ENCODE measurements at places on chromosomes 11 and 22.

DNA sequence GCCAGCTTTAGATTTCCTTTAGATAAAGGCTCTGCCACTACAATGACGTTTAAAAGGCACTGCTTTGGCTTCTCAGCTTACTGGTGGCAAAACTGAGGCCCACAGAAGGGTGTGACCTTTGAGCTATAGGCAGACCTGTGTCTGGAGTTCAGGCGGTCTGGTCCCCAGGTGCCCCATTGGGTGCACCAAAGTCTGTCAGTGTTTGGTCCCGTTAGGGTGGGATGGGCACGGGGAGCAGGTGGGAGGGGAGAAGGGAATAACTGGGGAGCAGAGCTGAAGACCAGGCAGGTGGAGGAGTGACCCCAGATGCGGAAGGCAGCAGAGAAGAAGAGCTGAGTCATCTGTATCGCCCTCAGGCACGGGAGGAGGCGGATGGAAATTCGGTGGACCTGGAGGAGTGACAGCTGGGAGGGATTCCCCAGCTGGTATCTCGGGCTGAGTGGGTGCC, 45.3 kb upstream of the GCAT start:
- no peak for DNase-seq

DNA sequence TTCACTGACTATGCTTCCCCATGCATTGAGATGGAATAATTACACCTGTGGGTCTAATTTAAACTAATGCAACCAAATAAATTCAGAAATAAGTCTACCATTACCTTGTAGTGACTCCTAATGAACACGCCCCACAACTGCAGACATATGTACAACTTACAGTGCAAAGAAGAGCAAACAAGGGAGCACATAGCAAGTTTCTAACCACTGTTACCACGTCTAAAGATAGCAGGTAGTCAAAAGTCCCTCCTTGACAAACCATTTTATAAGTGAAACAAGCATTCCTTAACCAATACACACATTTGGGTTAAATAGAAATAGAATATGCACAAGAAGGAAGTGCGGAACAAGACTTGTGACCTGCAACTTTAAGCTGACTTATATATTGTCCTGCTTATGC, 20.6 kb downstream of the PHF21A start:
- DNase-seq, result no peak

DNA sequence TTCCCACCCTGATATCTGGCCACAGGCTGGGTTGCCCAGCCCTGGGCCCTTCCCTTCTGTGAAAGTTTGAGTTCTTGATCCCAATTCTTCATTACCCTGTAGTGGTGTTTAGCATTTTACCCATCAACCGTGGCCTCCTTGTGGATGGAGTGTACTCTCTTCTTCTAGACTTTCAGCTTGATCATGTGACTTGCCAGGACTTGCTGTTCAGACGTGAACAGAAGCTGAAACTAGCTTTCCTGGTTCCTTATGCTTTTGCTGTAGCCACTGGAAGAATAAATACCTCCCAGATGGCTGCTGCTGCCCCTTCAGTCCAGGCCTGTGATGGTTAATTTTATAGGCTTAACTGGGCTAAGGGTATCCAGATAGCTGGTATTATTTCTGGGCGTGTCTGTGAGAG, 32.7 kb upstream of the DAGLA start:
- no peak for DNase-seq

- DNase-seq, result peak; percentile 39
These were observed 39.1 kb downstream of the SLC35F2 start for GRCh38 chr11:107819361-107820014.

DNA sequence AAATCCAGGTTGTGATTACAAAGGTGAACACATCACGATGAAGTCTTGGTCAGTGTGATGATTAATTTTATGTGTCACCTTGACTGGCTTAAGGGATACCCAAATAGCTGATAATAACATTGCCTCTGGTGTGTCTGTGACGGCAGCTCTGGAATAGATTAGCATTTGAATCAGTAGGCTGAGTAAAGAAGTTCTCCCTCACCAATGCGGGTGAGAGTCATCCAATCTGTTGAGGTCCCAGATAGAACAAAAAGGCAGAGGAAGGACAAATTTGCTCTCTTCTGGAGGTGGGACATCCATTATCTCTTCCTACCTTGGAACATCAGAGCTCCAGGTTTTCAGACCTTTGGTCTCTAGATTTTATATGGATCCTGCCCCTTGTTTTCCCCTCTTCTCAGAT, 856.2 kb upstream of the CCDC90B start:
- DNase-seq, result no peak

DNA sequence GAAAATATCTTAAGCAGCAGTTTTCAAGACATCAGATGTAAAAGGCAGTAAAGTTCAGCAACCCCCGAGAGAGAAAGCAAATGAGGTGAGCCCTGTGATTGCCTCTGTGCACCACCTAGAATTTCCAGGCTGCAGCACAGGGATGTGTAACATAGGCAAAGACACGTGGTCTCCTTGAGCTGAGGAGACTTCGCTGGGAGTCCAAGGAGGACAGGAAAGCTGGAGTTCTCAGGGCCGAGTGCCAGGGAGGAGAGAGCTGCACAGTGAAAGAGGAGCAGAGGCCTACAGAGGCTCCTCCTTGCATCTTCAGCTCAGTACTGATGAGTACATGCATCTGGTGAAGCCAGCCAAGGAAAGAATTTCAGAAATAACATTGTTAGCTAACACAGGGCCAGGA, 17.6 kb upstream of the TOLLIP start:
- DNase-seq, result no peak

DNA sequence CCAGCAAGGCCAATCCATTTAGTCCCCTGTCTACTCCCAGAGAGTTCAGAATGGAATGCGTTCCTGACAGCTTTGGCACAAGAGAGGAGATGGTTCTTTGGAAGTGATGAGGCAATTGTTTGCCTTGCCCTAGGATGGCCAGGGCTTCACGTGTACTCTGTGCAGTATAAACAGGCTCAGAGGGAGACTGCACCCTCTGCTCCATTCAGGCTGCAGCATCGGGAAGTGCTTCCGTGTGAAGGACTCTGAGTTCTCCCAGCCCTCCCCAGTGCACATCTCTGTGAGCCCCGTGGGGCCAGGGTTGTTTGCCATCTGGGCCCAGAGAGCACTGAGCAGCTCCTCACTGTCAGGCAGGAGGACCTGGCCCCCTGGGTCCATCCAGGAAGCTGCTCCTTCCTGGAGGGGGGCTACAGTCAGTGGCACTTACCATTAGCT, 215.3 kb upstream of the TBCEL start:
- DNase-seq, result no peak

DNA sequence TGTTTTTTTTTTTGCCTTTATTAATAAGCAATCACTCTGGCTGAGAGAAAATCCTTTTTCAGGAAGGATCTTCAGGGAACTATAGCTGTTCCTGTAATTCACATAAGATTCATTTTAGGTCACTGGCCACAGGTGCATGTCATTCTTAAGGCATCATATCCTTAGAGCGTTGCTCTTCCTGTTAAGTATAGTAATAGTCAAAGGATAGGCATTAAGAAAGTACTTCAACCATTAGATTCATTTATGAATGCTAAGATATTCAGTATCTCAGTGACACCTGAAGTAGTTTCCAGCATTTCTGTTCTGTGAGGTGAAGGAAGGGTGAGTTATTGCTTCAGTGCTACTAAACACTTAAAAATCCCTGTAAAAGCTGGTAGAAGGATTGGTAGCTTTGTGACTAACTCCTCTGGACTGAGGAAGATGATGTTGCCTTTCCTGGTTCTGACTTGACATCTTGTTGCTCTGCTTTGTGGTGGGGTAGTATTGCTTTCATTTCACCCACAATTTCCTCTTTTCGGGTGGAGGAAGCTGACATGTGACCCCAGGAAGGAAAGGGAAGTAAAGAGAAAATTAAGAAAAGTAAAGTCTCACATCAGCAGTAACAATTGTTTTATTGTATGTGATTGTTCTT, 34.7 kb downstream of the RNF169 start:
- DNase-seq, result peak; percentile 58

DNA sequence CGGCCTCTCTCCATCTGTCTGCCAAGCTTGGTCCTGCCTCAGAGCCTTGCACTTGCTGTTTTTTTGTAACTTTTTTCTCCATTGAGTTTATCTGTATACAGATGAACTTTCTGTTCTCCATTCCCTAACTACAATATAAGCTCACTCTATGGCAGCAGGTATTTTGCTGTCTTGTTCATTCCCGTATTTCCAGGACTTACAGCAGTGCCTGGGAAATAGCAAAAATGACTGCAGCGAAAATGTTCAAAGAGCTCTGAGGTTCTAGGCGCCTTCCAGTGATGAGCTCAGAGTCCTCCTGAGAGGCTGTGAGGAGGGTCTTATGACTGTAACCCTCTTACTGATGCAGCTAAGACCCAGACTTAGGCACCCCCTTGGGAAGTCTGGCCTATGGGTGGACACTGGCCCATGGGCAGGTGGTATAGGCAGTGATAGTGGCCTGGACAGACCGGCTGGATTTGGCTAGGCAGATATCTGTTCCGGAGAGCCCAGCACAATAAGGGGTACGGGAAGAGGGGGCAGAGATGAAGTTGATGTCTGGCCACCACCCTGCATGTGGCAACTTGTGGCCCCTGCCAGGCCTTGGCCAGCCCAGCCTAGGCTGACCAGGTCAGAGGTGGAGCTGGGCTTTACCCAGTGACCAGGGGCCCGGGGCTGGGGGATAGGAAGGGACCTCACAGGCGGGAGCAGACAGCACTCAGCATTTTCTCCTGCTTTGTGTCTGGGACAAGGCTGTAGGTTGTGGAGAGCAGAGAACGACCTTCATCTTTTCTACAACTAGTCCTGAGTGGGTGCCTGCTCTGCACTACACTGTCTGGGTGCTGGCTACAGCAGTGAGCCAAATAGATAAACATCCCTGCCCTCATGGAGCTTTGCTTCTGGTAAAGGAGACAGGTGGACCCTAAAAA, 4.6 kb downstream of the ATF4 start:
- no peak for DNase-seq

DNA sequence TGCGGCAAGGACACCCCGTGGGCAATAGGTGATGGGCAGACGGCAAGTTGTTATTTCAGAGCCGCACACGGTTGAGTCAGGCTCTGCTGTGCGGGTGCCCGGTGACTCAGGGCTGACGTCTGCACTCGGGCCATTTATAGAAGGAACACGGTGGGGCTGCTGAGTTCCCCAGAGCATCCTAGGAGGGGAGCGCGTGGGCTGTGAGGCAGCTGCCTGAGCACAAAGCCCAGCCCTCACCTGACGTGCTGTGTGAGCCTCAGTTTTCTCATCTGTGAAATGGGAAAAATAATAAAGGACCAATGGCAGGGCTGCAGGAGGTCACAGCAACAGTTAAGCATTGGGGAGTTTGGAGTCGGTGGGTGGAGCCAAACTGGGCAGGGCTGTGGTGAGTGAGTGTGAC, 11.3 kb upstream of the RHOD start:
- DNase-seq, result peak; percentile 73

- DNase-seq, result peak; percentile 20
These were observed 46.8 kb downstream of the SLN start for GRCh38 chr11:107665018-107665417.

DNA sequence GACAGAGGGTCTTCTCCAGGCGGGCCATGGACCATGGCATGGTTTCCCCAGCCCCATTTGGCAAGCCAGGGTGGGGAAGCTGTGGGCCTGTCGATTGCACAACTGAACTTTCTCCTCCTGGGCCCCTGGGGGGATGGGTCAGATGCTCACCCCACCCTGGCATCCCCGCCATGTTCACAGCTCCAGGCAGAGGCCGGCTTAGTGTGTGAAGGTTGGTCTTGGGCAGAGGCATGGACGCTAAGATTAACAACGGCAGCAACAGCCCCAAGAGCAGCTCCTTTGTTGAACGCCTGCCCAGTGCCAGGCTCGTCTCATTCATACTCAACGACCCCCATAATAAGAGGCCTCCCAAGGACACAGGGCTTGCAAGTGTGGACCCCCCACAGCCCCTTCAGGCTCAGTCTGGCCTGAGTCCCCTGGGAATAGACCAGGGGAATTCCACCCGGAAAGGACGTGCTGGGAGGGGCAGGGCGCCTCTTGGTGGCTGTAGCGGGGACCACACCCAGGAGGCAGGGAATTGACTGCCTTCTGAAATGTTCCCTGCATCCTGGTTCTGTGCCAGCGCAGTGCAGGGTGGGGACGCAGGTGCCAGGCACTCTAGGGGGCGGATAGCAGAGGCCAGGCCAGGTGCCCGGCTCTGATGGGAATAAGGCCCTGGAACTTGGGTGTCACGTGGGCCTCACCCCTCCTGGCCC, 8.3 kb downstream of the TSPO start:
- peak; percentile 16 for DNase-seq

GRCh38 chr11:70429724-70430521, 31.6 kb downstream of the CTTN start:
- no peak for DNase-seq

- peak; percentile 12 for DNase-seq
These were observed 23.3 kb upstream of the FAR1 start for GRCh38 chr11:13644997-13645687.

DNA sequence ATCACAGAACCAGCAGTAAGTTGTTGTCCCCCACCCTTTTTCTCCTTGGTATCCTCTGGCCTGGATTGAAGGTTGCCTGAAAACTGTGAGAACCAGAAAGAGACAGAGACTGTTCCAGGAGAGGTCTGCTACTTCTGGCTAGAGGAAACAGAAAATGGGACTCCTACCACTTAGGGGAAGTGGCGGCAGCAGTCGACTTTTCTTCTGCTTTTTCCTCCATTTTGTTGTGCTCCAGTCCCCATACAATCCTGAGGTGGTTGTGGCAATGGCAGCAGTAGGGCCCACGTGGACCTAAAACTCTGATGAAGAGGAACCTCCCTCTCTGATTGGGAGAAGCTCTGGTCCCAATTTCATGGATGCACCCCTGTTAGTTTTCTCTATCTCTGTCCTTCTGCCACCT, 76.0 kb upstream of the SORL1 start:
- DNase-seq, result no peak

DNA sequence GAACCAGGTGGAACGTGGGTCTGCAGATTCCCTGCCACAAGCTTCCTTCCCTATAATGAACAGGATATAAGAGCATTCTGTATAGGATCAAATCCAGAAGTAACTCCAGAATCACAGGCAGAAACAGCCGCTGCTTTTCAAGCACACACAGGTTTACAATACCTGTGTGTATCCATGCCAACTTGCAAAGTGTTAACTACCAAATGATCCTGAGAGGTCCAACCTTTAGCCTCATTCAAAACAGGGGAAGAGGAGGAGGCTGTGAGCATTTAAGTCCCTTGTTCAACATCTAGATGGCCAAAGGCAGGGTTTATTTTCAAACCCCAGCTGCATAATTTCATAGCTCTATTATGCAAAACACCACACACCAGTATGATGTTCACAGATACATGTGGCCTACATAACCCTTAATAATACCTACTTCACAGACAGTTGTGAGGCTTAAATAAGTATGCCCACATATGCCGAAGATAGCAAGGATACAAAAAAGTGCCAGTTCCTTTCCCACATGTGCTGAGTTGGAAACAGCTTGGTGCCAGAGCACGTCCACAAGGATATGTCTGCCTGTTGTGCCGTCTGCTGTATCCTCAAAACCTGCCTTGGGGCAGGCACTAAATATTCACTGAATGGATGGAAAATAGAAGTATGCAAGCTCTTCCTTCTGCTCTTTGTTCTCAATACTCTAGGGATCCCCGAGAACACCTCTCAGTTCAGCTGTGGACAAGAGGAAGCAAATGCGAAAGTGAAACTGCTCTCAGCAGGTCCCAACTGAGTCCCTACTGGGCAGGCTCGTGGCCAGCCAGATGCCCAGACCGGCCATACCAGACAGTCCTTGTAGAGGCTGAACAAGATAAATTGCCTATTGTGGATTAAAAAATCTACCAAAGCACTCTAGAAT, 66.8 kb downstream of the LARGE1 start:
- DNase-seq, result peak; percentile 73
